ENCODE measurements at places on chromosomes 4 and X.

- DNase-seq, result no peak
Observed at GRCh38 chrX:65987811-65988210, 52.1 kb downstream of the VSIG4 start.

DNA sequence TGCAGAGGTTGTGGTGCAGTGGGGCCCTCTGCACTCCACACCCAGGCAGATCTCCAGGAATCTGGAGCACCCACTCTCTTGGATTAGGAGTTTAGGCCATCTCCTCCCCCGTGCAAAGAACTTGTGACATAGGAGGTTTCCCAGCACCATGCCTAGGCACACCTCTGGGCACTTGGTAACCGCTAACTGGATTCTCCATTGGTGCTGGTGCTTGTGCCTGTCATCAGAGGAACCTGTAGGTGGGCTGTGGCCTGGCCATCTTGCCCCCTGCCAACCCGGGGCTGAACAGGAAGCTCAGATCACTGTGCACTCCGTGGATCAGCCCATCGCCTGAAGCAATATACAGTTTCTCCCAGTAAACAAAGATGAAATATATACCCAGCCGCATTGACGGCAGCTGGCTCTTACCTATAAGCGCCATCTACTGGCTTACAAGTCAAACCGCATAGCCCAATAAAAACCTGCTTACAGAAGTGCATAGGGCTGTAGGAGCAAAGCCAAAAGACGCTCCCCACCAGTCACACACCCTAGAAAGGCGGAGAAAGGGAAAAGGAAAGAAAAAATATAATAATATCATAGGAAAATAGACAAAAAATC is 19.1 kb upstream of the TEX13B start:
- peak; percentile 46 for DNase-seq

DNA sequence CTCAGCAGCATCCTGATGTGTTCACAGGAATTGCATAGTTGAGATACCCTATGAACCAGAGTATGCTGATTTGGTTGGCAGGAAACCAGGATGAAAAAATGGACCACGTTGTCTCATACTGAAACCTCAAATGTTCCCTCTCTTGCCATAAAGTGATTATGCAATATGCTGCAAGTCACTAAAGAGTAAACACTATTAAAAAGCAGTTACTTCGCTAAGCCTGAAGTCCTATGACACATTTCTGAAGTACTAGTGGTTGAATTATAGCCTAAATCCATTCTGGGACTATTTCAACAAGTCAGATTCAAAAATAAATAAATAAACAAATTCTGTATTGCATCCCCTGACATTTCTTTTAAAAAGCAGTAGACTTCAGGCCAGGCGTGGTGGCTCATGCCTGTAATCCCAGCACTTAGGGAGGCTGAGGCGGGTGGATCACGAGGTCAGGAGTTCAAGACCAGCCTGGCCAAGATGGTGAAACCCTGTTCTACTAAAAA is 106.0 kb upstream of the NAP1L5 start:
- DNase-seq, result no peak

DNA sequence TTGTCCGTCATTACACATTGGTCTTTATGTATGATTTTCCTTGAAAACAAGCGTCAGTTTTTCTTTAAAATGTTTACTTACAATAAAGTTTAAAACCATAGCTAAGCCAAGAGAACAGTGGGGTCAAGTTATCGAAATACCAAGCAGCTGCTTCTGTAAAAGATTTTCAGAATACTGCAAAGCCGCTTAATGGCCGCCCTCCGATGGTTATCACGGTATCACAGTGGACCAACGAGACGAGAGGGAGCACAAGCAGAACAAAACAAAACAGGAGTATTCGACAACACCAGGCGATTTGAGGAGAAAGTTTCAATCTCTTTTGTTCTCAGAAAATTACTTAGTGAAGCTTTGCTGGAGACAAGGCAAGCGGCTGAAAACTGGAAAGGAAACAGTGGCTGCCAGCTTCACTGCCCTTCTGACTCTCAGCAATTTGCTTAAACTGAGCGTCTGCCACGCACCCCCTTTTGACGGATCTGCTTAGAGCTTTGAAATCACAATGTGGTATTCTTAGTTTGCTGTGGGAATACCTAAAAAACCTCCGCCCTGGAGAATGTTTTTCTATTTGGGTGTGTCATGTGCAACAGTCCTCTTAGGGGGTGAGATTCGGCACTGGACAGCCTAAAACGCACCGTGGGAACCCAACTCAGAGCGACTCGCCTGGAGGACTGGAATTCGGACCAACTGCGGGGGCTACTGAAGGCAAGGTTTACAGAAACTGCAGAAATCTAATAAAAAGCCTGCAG is 199.8 kb downstream of the NSUN7 start:
- no peak for DNase-seq

- no peak for DNase-seq
Observed at GRCh38 chrX:133579631-133580030, 164.3 kb upstream of the GPC4 start.

- no peak for DNase-seq
Observed at GRCh38 chrX:50536955-50537354, 66.3 kb upstream of the DGKK start.

DNA sequence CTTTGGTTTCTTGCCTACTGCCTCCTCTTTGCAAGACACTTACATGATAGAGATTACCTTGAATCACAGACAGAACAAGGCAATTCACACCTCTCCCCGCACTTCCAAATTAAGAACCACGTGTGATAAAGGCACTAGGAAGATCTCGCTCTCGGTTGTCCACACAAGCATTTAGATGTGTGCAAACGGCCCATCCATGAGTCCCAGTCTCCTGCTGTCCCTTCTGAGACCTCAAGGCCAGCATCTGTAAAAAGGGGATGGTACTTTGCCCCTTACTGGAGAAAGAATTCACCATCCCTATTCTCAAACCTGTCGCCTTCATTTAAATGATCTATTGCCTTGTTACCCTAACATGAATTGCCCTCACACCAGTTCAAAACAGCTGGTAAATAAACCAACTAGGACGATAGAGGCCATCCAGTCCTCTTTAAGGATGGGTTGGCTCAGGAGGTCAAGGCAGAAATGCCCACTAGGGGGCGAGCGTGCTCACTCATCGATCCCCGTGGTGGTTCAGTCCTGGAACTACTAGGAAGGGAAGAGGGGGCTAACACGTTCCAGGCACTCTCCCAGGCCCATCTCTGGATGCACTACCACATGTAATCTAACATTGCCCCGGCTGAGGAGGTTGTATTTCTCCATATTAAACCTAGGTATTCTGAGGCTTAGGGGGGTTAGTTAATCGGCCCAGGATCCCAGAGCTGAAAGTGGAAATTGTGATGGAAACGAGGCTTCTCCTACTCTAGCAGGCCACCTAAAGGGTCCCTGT is 95.8 kb downstream of the DHX15 start:
- DNase-seq, result peak; percentile 89

GRCh38 chr4:96993560-96993959 is 1149.7 kb downstream of the STPG2 start:
- peak; percentile 13 for DNase-seq

DNA sequence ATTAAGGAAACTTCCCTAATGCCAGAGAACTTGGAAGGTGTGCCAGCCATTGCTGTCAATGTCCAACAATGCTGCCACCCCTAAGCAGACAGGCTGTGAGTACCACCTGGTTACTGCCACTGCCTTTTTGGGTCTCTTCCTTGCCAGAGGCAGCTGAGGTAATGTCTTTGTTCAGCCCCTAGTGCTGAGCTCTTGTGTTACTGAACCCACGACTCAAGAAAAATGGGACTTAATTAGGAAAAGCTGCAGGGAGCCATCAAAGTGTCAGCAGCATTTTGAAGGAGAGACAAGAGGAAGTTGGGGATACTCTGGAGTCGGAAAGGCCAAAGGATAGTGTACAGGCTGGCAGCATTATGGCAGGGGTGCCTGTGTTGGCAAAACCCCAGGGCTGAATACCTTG is 283.7 kb downstream of the AFF2 start:
- peak; percentile 27 for DNase-seq

DNA sequence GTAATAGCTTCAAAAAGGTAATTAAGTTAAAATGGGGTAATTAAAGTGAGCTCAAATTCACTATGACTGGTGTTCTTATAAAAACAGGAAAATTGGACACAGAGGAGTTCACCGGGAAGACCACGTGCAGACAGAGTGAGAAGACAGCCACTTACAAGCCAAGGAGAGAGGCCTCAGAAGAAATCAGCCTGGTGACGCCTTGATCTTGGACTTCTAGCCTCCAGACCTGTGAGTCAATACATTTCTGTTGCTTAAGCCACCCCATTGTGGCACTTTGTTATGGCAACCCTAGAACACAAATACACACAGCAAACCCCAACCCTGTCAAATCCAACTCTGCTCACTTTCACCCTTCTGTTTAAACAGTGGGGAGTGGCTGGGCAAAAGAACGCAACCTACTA is 4.1 kb upstream of the CD38 start:
- no peak for DNase-seq

- DNase-seq, result no peak
Observed at GRCh38 chr4:155712846-155713245, 46.0 kb upstream of the GUCY1B1 start.

DNA sequence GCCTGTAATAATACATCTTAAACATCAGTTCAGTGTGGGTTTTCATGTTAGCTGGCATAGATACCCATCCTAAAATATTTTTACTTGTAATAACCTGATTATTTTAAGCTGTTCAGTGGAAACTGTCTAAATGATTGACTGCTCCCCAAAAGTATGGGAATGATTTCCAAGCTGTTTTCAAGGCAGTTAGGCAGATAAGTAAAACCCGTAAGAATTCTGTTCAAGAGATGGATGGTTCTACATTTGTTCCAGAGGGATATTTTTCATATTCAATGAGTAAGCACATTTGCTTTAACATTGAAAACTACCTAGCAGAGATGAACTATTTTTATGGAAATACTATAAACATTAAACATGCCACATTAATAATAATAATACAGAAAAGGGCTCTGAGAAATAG is 161.1 kb downstream of the UNC5C start:
- no peak for DNase-seq

- DNase-seq, result no peak
Observed at GRCh38 chr4:79915246-79915645, 157.8 kb downstream of the ANTXR2 start.

GRCh38 chrX:115894087-115894486 is 276.5 kb upstream of the AGTR2 start:
- DNase-seq, result peak; percentile 51

GRCh38 chr4:124633285-124633941 is 79.1 kb downstream of the ANKRD50 start:
- DNase-seq, result peak; percentile 46

- no peak for DNase-seq
Observed at GRCh38 chr4:1451106-1451751, 45.0 kb upstream of the NKX1-1 start.

GRCh38 chrX:2696698-2697215 is 5.7 kb downstream of the CD99 start:
- peak; percentile 36 for DNase-seq

DNA sequence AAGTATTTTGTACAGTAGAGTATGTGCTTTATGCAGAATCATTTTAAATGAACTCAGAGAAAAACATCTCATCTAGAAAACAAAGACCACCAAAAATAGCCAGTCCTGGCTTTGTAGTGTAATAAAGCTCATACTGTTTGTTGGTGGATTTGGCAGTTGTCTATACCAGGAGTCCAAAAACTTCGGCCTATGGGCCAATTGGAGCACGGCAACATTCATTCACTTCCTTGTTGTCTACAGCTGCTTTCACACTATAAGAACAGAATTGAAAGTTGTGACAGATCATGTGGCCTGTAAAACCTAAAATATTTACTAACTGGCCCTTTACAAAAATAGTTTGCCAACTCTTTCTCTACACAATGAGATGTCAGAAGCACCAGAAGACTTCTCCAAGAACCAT is 5.3 kb downstream of the FBXW7 start:
- no peak for DNase-seq

DNA sequence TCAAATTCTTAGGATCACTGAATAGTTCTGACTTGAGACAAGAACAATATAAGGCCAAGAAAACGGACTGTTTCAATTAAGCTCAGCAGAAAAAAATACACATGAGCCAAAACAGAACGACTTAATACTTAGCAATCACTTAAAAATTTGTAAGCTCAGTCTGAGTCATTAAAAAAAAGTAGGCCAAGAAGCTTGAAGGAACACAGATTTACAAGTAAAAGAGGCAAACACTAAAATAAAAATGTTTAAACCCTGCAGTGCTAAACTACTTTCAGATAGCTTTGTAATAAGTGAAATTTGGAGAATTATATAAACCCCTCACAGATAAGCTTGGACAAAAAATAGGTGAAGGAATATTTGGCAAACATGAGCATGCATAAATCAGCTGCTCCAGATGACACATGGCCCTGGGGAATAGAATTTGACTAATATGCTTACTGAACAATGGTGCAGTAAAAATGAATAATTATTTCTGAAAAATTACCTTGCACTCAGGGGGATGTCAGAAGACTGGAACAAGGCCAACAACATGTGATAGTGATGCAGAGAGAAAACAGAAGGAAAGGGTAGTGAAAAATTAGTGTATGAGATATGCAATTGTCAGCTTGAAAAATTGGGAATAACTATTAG is 49.6 kb downstream of the LNX1 start:
- DNase-seq, result no peak
